ENCODE measurements at places on chromosomes 2 and 18.

DNA sequence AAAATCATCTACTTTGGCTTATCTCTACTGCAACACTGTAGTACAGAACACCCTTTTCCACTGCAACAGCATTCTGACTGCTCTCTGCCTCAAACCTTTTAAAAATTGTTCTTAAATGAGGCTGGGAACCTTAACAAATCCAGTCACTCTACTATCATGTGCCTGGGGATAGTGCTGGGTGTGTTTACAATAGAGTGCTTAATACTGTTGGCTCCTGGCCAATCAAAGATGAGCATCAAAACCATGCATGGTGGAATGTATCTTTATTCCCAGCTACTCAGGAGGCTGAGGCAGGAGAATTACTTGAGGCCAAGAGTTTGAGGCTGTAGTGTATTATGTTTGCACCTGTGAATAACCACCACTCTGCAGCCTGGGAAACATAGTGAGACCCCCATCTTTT is 7.4 kb downstream of the ANKAR start:
- no peak for DNase-seq

GRCh38 chr2:7012141-7012764 is 95.0 kb downstream of the RNF144A start:
- DNase-seq = peak; percentile 51

DNA sequence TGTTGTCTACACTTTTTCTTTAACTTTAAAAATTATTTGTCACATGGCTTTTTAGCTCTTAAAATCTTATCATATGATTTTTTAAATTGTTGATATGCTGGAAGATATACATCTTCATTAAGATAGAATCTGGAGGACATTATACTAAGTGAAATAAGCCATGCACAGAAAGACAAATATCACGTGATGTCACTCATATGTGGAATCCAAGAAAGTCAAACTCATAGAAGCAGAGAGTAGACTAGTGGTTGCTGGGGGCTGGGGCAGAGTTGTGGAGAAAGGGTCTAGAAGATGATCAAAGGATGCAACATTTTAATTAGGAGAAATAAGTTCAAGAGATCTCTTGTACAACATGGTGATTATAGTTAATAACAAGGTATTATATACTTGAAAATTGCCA is 280.9 kb downstream of the GULP1 start:
- no peak for DNase-seq

GRCh38 chr18:75109819-75110218 is 99.1 kb downstream of the PTGR3 start:
- no peak for DNase-seq

DNA sequence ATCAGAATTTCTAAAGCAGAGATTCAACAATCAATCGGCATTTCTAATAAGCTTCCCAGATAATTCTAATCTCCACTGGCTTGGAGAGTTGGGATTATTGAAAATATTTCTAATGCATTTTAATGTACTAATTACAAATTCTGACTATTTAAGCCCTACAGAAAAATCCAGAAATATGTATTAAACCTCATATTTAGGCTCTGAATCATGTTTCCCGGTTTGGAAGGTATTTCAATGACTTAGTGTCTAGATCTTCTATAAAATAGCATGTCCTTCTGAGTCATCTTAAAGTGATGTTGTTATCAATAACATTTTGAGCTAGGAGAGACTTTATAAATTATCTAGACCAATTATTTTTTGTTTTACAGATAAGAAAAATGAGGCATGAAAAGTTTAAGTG is 258.8 kb upstream of the NRXN1 start:
- DNase-seq = no peak

GRCh38 chr2:207286106-207286505 is 120.4 kb upstream of the KLF7 start:
- DNase-seq = no peak

GRCh38 chr2:233990261-233990798 is 60.2 kb upstream of the SPP2 start:
- DNase-seq = no peak

Measured in occipital lobe (tissue), 3 donors.